GM12878 (cell line): ENCODE measurements at places on chromosomes 4 and X.

DNA sequence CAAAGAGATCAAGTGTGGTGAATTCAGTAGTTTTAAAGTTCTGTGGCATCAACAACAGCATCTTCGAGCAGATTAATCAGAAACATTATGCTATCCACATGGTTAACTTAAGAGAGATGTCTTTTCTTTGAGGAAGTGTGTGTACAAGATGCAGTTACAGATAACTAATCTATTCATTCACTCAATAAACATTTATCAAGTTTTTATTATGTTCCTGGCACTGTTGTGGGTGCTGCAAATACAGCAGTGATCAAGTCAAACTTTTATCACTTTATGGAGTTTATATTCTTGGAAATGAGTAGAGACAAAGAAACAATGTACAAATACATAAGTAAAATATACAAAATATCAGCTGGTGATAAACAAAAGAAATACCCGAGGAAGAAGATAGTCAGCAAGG, 66.4 kb downstream of the ATOH1 start:
- DNase-seq, result no peak

DNA sequence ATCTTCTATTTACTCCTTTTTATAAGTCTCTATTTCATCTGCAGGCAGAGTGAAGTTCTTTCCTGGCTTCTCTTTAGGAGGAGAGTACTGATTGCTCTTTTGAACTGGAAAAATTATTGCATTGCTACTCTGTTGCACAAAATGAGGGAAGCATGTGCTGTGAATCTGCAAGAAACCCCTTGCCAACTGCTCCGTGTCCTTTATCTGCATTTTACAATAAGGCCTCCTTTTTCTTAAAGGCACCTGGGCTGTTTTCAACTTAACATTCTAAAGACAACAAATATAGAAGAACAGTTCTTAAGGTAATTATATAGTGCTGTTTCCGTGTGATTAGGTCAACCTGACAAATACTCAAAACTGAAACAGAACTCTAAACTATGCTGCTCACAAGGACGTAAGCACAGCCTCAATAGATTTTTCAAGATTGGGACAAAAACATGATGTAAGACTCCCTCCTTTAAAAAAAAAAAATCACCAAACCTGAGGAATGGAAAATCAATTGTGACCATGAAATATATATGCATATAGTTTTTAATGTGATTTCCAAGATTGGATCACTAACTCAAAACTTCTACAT, 716.6 kb upstream of the INTU start:
- DNase-seq, result no peak

DNA sequence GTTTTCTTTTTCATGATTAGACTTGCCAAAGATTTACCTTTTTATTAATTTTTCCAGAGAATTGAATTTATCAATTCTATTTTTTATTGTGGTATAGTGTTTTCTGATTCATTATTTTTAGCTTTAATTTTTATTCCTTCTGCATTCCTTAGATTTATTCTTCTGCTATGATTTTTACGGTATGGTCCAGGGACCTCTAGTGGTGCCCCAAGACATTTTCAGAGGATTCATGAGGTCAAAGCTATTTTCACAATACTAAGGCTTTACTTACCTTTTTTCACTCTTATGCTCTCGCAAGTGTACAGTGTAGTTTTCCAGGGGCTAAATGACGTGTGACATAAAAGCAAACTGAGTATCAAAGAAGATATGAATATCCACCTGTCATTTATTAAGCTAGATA, 8.0 kb downstream of the RADX start:
- no peak for DNase-seq

DNA sequence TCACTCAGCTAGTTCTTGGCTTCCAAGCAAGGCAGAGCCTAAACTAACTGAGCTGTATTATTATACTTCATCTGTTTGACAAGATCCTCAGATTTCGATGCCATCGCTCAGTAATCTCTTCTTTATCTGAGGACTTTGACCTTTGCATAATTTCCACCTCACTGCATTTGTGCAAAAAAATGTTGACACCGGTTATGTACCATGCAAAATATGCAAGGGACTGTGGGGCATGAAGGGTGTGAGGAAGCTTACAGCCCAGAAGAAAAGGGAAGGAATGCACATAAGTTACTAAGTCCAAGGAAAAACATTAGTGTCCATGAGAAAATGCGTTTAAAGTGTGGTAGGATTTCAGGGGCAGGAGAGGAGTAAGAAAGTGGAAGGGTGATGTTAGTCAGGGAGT, 295.4 kb downstream of the PACRGL start:
- no peak for DNase-seq

DNA sequence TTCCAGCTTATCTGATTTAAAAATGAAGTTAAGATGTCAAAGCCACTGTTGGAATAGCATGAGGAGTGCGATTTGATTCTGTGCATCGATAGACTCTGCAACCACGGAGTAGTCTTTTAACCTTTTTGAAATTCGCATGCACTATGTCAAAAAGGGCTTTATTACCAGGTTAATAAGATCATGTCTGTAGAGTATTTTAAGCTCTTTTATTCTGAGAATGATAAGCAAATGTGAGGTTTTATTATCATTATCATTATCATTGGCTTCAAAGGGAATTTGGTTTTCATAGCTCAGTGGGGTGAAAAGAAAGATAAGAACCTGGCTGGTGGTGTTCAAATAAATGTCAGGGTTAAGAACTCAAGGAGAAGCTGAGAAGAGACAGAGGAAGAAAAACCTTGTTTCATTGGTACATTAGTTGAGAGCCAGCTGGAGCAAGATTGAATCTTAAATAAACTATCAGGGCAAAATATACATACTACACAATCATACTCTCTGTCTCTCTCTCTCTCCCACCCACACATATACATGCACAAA, 102.6 kb downstream of the MMRN1 start:
- DNase-seq, result no peak

GRCh38 chr4:154466336-154466735, 25.3 kb downstream of the DCHS2 start:
- DNase-seq, result no peak

DNA sequence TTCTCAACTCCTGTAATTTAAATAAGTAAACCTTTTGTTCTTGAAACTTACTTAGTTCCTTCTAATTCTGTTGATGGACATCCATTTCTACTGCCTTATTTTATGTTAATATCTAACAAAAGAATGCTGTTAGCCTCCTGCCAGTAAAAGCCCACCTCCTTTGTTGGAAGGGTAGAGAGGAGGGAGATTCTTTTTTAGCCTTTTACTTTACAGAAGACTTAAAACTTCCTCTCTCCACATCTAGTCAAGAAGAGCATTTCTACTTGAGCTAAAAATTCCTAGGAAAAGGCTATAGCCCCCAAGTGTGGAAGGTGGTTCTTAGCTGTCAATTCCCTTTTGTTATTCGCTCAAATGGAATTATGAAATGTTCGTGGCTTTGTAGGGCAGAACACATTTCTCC, 118.7 kb downstream of the ZIC3 start:
- DNase-seq, result no peak

GRCh38 chr4:183807420-183808096, 97.5 kb upstream of the STOX2 start:
- DNase-seq, result no peak

GRCh38 chr4:30028826-30029225, 691.3 kb upstream of the PCDH7 start:
- DNase-seq, result no peak

DNA sequence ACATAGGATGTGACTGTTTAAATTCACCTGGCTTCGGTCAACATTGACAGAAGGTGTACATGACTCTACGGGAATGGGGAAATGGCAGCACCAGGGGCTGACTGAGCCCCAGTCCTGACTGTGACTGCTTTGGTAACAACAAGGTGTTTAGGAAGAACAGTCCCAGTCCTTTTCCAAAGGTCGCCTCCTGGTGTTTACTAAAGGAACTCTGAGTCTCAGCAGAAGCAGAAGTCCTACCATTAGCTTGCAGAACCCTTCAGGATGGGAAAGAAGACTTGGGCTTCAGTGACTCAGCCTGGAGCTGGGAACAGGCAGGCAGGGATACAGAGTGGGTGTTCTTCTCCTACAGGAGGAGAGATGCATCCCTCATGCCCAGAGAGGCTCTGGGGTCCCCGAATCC, 103.3 kb downstream of the MGST2 start:
- DNase-seq, result no peak

- no peak for DNase-seq
Observed at GRCh38 chr4:63921561-63921960, 487.7 kb downstream of the TECRL start.

DNA sequence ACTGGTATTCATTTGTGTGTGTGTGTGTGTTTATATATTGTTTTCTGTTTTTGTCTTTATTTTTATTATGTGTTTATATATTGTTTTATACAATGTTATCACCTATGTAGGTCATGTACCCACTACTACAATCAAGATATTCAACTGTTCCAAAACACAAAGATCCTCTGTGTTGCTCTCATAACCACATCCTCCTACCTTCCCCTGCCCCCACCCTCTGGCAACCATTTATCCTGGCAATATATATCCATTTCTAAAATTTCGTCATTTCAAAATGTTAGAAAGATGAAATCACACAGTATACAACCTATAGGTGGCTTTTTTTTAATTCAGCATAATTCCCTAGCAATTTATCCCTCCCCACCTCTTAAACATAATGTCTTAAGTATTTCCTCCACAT, 18.8 kb upstream of the RPL34 start:
- DNase-seq, result no peak

DNA sequence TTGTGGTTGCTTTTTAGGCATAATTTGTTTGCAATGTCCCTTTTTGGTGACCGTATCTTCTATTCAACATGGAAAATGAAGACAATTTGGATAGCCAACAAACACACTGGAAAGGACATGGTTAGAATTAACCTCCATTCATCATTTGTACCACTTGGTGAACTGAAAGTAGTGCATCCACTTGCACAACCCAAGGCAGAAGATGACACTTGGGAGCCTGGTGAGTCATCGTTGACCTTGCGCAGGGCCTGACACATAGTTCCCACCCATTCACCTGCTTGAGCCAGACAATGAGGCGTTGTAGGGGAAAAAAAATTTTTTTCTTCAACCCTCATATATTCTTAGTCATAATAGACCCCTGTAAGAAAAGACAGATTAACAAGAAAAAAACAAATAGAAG, 32.4 kb downstream of the EGF start:
- DNase-seq, result no peak

DNA sequence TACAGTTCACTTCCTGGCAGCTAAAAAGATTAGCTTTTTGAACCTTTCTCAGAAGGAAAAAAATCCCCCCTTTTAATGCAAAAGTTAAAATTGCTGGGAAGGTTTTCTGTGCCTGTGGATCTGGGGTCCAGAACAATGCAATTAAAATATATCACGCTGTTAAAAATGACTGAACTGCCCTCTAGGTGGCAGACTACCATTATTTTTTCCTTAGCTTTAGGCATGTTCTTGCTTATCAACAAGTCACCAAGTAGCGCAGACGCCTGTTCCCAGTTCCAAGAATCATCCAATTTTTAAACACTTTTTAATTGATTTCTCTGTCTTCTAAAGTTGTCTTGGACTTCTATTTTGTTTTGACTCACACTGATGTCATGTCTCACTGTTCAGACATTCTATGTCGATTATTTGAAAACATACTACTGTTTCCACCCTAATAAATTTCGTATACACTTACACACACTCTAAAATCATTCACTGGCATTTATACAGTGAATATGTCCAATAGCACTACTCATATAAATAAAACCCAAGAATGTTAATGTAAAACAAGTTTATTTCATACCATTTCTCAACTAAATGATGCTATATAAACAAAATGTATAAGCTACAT, 661.6 kb downstream of the RAPGEF2 start:
- DNase-seq, result no peak

GRCh38 chr4:123479944-123480343, 83.3 kb downstream of the SPRY1 start:
- no peak for DNase-seq

GRCh38 chr4:5882947-5883346, 9.9 kb downstream of the CRMP1 start:
- no peak for DNase-seq
